ENCODE measurements at places on chromosomes 2 and 18. TPM values are rescaled to one million over a fixed set of nuclear protein-coding genes. Genes with fewer than 3 reads are reported as not detected.

DNA sequence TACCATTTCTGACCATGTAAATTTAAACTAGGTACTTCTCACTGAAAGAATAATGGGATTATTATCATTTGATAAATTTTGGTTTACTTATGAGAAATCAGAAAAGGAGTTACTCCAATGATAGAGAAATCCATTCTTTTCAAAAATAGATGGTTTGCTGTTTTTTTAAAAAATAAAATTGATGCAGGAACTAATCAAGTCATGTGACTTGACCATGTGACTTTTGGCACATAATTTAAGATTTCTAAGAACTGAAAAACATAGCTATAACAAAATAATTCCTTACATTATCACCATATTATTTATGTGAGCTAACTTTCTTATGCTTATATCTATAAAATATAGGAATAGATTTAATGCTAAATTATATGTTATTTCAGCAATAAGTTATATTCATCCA, 247.1 kb upstream of the FIGN start:
- no peak for DNase-seq

GRCh38 chr2:20939931-20940795, 103.7 kb downstream of the APOB start:
- DNase-seq: no peak

GRCh38 chr18:58323866-58324762, 280.1 kb downstream of the NEDD4L start:
- peak; percentile 30 for DNase-seq

DNA sequence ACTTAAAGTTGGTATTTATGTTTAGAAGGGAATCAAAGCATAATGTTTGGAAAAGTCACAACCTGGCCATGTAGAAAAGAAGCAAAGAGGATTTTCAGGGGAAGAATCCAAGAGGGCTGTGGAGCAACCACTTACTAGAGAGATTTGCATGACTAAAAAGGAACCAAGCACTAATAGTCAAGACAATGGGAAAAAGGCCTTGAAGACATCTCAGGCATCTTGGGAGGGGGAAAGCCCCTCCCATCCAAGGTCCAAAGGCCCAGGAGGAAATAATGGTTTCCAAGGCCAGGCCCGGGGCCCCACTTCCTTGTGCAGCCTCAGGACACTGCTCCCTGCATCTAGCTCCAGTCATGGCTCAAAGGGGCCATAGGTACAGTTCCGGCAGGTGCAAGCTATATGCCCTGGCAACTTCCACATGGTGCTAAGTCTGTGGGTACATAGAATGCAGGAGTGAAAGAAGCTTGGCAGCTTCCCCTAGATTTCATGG, 128.1 kb downstream of the EIPR1 start:
- no peak for DNase-seq

MBP gene
- 3.6 TPM for total RNA-seq

DNA sequence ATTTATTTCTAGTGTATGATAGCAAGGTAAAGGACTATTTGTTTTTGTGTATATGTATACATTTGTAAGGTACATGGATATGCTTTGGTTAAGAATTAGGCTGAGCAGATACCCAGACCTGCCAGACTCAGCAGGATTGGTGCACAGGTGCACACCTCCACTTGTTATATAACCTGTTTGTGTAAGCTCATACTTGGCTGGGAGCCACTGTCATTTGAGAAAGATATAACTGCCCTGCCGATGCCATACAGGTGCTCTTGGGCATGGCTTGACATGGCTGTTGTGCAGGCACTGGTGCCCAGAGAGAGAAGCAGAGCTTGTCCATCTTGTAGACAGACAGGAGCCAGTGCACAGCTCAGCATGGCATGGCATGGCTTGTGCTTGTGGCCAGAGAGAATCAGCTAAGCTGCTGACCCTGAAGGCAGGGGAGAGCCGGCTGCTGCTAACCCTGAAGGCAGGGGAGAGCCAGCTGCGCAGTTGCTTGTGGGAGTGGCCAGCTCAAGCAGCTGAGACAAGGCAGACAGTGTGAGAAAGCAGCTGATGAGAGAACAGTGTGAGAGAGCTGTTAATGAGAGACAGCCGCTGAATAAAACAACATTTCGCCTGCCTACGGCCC, 136.5 kb downstream of the RNF144A start:
- DNase-seq: no peak

GRCh38 chr2:129293326-129293725, 686.1 kb upstream of the RAB6C start:
- no peak for DNase-seq

FAM110C gene
- 0.26 TPM for total RNA-seq

DNA sequence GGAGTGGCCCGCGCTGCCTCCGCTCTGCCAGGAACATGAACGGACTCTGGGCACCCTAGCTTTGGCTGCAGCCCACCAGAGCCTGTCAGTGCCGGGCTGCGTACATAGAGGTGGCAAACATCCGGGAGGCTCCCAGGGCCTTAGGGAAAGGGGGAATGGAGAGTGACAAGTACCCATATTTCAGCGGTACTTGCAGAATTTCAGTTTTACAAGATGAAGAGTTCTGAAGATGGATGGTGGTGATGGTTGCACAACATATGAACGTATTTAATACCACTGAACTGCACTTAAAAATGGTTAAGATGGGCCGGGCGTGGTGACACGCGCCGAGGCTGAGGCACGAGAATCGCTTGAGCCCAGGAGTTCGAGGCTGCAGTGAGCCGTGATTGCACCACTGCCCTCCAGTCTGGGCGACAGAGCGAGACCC, 873 bp downstream of the MTHFD2 start:
- DNase-seq: peak; percentile 82

DNA sequence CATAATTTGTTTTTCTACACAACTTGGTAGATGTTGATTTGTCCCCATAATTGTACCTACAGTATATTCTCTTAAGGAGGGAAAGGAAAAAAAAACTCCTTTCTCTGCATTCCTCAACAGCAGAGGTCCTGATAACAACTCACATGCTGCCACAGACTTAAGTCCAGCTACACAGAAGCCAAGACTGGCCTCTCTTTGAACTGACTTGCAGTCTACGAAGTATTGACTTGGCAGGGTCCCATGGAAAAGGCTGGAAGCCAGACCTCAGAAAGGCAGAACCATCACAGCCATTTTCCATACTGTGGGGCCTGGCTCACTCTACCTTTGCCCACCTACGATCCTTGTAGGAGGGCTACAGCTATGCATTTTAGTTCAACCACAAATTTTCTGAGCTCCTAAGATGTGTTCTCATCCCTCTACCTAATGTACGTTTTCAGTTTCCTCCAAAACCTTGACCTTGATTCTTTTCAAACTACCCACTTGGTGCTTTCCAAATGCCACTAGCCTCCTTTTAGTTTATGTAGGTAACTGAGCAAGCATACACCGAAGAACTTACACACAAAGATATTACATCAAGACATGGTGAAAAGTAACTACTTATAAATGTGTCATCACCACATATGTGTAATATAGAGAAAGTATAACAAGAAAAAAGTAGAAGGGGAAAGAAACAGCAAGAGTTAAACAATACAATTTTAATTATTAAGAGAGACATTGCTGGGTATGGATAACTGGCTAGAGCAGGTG, 12.2 kb downstream of the LONRF2 start:
- DNase-seq: no peak

- peak; percentile 94 for DNase-seq
Observed at GRCh38 chr2:26770986-26771586, 7.0 kb downstream of the SLC35F6 start.

GAREM2 gene
- total RNA-seq: 0.66 TPM

DNA sequence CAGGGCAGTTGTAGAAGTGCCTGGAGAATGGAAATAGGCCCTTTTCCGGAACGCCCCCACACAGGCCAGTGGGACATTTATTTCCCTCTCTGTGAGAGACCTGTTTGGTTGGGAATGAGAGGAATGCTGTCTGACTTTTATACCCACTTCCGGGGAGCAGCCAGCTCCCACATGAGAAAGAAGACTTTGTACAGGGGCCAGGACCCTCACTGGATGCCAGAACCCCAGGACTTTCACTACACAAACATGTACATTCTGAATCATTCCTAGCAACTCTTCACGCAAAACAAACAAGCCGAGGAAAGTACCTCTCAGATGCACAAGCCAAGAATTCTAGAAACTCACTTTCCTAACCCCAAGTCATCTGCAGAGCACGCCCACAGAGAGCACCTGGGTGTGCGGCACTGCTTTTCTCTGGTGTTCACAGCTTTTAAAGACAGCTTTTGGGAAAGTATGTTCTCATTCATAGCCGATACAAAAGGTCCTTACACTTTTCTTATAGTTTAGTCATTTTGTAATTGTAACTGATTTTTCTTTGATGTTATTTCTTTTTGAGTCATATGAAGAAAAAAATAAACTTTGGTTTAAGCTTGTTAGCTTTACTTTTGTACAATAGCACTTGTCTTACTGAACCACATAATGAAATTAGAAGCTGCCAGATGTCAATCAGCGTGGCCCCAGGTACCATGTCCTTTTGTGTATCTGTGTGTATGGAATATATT, 856.1 kb upstream of the ID2 start:
- no peak for DNase-seq

COLEC11 gene
- 0.83 TPM for total RNA-seq

GRCh38 chr2:30265052-30266015, 34.0 kb downstream of the LBH start:
- DNase-seq: peak; percentile 71

STARD7 gene
- total RNA-seq: 121 TPM

DNA sequence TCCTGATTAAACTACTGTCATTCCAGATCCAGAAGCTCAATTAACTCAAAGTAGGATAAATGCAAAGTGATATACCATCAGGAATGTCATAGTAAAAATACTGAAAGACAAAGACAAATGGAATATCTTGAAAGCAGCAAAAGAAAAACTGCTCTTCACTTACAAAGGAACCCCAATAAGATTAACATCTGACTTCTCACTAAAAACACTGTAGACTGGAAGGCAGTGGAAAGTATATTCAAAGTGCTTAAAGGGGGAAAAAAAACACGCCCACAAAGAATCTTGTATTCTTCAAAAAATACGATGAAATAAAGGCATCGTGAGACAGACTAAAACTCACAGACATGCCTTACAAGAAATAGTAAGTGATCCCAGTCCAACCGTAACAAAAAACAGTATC, 195.7 kb downstream of the DOK6 start:
- DNase-seq: no peak

GRCh38 chr2:239327536-239328350, 73.1 kb downstream of the HDAC4 start:
- peak; percentile 23 for DNase-seq

DNA sequence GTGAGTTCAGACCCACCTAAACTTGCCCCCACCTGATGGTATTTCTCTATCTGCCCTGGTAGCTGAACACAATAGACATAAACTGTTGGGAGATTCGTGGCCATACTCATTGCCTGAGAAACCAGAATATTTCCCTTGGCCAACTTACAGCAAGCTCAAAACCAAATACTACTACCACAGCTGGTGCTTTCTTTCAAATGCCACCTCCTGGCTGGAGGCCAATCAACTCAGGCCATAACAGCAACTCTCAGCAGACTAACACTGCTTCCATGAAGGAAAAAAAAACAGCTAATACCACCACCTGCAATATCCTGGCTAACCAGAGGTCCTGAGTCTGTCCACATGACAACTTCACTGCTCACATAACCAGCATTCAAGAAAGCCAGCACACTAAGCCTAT, 373.1 kb downstream of the CMPK2 start:
- DNase-seq: no peak

MRPL53 gene
- 38.0 TPM for total RNA-seq

DNA sequence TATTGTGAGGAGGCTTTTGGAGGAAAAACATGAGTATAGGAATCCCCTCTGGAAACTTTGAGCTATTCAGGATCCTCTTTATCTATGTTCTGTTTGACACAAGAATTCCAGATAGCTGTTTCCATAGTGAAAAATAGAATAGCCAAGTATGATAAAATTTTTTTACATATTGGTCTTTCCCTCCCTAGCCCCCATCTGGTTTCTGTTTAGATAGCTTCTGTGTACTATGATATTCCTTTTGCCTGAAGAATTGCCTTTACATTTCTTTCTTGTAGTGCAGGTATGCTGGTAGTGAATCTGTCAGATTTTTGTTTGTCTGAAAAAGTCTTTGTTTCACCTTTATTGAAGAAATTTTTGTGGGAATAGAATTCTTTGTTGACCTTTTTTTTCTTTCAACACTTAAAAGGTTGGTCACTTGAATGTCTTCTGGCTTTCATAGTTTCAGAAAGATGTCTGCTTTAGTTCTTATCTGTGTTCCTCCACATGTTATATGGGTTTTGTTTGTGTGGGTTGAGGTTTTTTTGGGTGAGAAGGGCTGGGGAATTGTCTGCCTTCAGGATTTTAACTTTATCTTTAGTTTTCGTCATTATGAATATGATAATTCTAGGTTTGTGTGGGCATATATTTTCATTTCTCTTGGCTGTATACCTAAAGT, 29.9 kb upstream of the FBLN7 start:
- no peak for DNase-seq

ANTXR1 gene
- total RNA-seq: 45.5 TPM

- DNase-seq: peak; percentile 46
Observed at GRCh38 chr18:75407468-75408437, 19.8 kb downstream of the SMIM21 start.

- no peak for DNase-seq
Observed at GRCh38 chr18:78914249-78914935, 65.2 kb upstream of the SALL3 start.

GRCh38 chr2:9483107-9483506, 8.8 kb downstream of the IAH1 start:
- DNase-seq: no peak

DNA sequence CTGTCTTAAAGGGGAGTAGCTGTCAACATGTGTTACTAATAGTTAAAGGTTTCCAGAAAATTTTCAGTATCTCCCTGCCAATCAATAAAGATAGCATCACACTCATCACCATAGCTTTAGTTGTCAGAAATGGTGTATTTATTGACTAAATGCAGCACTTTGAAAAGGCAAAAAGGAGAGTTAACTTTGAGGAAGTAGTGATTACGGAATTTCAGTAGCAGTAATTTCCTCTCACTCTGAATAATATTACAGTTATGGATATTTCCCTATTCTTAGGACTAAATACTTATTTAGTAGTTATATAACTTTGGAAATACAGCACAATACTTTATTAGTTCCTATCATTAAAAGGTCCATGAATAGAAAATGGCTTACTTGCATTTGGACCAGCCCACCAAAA, 250.5 kb downstream of the CAMKMT start:
- DNase-seq: no peak

GRCh38 chr2:28364610-28365009, 28.0 kb upstream of the FOSL2 start:
- DNase-seq: no peak

TUBB8B gene
- total RNA-seq: not detected

DNA sequence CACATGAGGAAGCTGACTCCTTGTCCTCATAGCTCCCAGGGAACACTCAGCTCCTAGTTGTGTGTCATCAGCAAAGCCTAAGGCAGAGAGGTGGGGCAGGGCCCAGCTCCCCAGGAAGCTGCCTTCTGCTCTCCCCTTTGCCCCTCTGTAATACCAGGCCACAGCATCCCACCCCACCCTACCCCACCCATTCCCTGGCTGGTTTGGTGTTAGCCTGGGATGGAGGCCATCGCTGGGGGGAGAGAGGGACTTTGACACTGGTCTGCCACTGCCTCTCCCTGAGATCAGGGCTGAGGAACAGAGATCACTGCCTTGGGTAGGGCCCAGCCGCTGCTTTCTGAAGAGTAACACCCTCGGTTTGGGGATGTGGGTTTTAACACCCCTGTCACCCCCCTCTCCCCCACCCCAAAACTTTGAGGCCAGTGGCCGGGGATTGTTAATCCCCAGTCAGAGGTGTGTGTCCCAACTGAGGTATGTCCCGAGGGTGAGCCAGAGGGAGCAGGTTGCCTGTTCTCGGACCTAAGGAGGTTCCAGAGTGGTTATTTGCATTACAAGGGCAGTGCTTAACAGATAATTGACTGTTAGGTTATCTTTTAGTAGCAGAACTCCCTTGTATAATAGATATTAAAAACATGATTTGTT, 41.4 kb downstream of the TET3 start:
- DNase-seq: peak; percentile 13
